ENCODE measurements at places on chromosomes 1 and 21.

- DNase-seq, result no peak
Measured at GRCh38 chr1:85121744-85122143, 73.4 kb upstream of the MCOLN3 start.

- DNase-seq, result no peak
Measured at GRCh38 chr1:93559045-93559444, 111.1 kb downstream of the FNBP1L start.

DNA sequence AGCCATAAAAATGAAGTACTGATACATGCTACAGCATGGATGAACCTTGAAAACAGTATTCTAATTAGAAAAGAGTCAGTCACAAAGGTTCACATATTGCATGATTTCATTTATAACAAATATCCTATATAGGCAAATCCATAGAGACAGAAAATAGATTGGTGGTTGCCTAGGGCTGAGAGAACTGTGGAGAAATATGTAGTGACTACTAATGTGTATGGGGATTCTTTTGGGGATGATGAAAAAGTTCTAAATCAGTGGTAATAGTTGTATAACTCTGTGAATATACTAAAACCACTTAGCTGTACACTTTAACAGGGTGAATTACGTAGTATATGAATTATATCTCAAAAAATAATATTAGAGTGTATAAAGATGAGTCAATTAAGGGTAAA lies 45.8 kb downstream of the RNF115 start:
- no peak for DNase-seq

DNA sequence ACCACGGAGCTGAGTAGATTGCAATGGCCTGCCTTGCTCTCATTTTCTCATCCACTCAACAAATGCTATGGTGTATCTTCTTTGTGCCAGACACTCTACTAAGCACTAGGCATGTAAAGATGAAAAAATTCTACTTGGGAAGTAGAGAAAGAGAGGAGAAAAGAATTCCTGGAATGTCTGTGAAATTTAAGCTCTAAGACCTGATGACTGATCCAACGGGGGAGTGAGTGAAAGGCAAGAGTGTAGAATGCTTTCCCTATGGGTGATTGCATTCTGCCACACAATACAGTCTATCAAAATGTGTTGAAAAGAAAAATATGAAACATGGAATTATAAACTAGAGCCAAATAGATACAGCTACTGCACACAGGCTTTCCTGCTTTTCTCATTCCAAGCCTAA lies 82.3 kb downstream of the CYYR1 start:
- no peak for DNase-seq

- no peak for DNase-seq
Measured at GRCh38 chr1:241532864-241533263, 686 bp downstream of the KMO start.

- no peak for DNase-seq
Measured at GRCh38 chr21:41671859-41672542, 94.9 kb downstream of the RIPK4 start.

DNA sequence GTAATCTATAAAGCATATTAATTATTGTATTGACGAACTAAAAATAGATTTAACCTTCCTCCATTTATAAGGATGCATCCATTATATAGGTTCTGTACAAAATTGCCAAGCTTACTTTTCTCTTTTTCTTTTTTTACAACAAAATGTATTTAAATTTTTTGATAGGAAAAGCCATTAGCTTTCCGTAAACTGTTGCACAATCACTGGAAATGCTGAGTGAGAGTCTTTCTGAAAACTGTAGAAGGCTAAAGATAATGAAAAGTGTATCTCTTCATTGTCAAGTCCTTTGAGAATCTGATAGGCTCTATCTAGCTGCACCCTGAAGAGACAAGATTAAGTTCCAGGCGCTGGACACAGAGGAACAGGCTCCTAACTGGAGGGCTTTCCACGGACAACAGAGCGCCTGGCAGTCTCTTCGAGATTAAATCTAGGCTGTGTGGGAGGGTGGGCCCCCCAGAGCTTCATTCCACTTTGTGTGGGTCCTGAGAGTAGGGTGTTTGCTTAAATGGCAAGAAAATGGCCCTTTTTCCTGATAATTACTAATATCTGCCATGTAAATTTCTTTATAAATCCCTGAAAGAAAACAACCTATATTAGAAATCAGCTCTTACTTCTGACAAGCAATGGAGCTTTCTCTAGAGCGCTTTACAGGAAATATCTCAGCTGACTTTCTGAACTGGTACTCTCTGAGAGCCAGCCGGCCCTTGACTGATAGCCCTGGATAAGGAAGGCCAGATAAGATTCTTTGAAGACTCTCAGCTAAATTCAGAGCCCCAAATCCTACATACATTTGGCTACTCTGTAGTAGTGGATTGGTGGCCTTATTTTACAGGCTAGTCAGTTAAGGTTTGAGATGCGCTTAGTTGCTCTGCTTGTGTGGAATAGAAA lies 108.3 kb downstream of the FMN2 start:
- no peak for DNase-seq

DNA sequence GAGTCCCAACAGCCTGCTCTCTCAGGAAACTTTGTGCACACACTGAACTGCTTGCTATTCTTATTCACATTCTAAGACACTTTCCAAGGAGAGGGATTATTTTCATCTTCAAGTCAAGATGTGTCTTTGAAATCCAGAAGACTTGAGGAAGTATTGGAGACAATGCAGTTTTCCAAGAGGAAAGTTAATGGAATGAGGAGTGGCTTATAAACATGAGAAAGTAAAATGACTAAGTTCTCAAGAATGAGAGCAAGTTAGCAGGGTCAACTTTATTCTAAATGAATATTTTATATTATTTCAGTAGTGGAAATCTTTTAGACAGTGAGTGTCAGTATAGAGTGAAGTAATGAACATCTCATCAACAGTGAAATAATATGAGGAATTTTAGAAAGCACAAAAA lies 1239.3 kb downstream of the MRPL39 start:
- no peak for DNase-seq

- DNase-seq, result no peak
Measured at GRCh38 chr1:53754484-53755312, 15.7 kb upstream of the GLIS1 start.

DNA sequence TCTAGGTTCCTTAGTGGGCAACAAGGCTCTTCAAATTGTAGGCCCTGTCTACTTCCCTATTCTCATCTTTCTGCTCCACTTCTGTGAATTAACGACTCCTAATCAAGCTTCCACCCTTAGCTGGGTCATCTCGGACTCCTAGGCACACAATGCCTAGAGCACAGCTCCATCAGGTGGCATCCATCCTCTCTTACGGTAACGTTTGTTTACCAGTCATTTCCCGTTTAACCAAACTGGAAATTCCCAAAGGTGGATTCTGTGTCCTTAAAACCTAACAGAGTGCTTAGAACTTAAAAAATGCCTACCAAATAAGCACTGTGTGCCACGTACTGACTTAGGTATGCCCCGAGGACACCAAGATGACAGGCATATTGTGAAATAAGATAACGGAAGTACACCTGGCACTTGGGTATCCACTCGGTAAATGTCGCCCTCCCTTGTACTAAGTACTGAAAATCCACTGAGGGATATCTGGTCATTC lies 1.5 kb downstream of the PARP1 start:
- no peak for DNase-seq

GRCh38 chr1:15436881-15437442 lies 1.3 kb upstream of the CTRC start:
- no peak for DNase-seq

DNA sequence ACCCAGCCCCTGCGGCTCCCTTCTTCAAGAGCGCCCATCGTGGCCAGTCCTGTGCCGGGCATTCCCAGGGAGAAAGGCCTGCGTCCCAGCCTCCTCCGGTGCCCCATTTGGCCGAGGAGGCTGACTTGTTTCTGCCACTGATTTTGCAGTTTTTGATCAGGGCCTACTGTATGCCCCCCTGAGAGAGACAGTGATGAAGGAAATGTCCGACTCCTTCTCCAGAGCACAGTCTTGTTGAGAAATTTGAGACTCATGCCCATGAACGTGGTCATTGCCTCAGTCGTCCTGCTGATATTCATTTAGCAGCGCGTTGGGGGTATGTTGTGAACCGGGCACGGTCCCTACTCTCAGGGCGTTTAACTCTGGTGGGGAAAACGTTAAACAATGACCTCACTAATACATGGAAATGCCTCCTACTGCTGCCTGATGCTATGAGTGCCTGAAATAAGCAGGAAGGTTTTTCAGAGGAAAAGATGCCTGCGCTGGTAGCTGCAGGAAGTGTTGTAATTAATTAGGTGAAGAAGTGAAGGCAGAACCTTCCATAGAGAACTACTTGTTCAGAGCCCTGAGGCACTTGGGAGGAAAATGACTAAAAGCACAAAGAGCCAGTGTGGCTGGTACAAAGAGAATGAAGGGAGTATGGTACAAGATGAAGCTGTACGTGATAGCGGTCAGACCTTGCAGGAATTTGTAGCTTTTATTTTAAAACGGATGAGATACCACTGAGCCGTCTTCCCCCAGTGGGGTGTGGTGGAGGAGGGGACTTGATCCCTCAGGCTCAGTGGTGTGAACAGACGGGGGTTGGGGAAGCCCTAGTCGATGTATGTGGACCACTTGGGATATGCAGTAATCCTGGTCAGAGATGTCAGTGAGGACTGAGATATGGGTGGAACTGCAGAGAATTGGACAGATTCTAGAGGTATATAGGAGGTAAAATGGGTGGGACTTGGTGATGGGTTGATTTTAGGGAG lies 730 bp downstream of the ZCCHC17 start:
- DNase-seq, result no peak

DNA sequence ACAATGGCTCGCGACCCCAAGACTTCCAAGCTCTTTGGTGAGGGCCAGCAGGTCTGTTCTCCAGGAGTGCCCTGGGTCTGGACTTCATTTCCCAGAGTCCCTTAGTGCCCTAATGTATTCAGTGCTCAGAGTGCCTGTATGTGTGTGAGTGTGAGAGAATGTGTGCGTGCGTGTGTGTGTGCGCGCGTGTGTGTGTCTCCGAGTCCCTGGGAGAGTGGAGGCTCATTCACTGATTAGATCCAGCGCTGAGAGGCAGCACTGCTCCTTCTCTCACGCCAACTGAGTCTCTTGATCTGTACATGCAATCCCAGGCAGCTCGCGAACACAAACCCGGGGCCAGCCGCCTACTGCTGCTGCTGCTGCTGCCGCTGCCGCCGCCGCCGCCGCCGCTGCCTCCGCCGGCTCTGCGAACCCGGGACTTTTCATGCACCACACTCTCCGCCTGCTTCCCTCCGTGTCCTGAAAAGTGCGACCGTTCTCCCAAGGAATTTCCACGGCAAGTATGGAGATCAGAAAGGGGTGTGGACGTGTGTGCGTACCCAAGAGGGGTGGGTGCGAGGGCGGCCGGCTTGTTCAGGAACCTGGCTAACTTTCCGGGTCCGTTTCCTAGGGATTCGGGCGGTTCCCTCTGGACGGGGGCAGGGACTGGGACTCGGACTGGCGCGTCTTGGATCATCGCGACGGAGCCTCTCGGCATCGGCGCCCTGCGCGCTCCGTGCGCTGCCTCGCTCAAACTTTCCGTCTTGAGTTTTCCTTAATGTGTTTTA lies at the start of gene RNF220:
Gene RNF220, plus strand, starts transcription at position 225 of the 767 bp plus-strand sequence.
- no peak for DNase-seq

- no peak for DNase-seq
Measured at GRCh38 chr1:103477101-103477500, 48.4 kb upstream of the RNPC3 start.

- DNase-seq, result no peak
Measured at GRCh38 chr1:161229896-161230295, 4.0 kb downstream of the TOMM40L start.

DNA sequence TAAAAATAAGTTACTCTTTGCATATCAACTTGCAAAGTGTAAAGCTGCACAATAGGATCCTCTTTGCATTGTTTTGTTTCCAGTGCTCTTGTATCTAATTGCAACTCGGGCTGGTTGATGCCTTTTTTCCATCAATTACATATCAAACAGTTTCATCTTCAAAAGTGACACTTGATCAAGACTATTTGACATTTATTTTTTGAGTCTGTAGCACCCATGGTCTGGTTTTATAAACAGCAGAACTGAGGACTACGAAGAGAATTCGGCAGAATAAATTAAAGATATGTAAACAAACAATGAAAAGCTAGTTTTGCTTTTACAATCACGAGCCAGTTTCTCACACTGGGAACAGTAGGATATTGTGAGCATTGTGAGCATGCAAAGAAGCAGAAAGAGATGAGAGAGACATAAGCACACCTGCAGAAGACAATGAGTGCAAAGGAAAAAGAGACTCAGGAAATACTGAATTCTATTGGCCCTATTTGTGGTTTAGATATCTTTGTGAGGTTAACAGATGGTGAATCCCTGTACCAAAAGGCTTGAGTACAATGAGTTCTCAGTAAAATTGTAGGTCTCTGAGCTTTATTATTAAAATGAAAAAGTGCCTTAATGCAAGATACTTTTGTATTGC lies 45.4 kb downstream of the RPL5 start:
- DNase-seq, result no peak

DNA sequence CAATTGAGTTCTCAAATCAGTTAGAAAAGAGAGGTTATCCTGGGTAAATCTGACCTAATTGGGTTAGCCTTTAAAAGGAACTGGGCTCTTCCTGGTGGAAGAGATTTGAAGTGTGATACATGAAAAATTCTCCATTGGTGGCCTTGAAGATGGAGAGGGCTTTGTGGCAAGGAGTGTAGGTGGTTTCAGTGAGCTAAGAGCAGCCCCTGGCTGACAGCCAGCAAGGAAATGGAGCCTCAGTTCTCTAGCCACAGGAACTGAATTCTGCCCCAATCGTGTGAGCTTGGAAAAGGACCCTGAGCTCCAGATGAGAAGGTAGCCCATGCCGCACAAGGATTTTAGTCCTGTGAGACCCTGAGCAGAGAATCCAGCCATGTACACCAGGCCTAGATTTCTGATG lies 12.7 kb upstream of the HYI start:
- no peak for DNase-seq

DNA sequence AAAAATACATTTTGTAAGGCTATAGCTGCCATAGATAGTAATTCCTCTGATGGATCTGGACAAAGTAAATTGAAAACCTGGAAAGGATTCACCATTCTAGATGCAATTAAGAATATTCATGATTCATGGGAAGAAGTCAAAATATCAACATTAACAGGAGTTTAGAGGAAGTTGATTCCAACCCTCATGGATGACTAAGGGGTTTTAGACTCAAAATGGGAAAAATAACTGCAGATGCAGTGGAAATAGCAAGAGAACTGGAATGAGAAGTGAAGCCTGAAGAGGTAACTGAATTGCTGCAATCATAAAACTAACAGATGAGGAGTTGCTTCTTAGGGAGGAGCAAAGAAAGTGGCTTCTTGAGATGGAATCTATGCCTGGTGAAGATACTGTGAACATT lies 230.8 kb downstream of the KCTD3 start:
- no peak for DNase-seq

DNA sequence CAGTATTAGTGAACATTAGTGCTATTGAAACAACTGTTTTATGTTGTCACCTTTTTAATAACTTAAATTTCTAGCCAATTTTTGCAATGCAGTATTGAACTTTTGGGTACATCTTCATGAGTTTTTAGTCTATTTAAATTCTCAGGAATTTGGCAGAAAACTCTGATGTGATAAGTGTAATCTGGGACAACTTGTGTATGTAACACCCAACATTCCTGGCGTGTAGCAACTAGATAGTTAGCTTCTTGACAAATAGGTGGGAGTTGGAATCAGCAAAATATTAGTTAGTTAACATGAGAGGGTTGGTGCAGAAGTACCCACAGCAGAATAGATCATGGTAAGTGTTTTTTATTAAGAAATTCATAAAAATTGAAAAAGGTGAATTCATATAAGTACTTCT lies 111.6 kb downstream of the ITSN1 start:
- no peak for DNase-seq

- no peak for DNase-seq
Measured at GRCh38 chr1:36909946-36910725, 124.2 kb downstream of the GRIK3 start.

Data from activated naive CD4-positive, alpha-beta T cell (primary cell).